HT-29 (cell line): ENCODE measurements at places on chromosomes 4 and X. TPM values are rescaled to one million over a fixed set of nuclear protein-coding genes. Genes with fewer than 3 reads are reported as not detected.

Gene RAB41
- total RNA-seq = not detected in 2 replicates

Gene GATA1
- total RNA-seq = not detected in 2 replicates

Gene DCX
- total RNA-seq = not detected in 2 replicates

Gene NEUROG2
- total RNA-seq = not detected in 2 replicates

Gene EGFL6
- not detected in 2 replicates for total RNA-seq

- no peak for DNase-seq
These were observed 102.0 kb downstream of the SYTL5 start for GRCh38 chrX:38108364-38108763.

- DNase-seq = no peak
These were observed 2.0 kb downstream of the PCDH19 start for GRCh38 chrX:100407784-100408712.

GRCh38 chrX:100494646-100495370, 84.7 kb upstream of the PCDH19 start:
- DNase-seq = no peak
